ENCODE measurements at places on chromosomes 16 and 17. TPM values are rescaled to one million over a fixed set of nuclear protein-coding genes. Genes with fewer than 3 reads are reported as not detected.

The ACADVL gene
- 891 TPM for total RNA-seq

The GUCY2D gene
- 0.38 TPM for total RNA-seq

The GPR179 gene
- not detected for total RNA-seq

The CDK10 gene
- total RNA-seq: 28.0 TPM

The NOTUM gene
- total RNA-seq: not detected

The KRT25 gene
- not detected for total RNA-seq

The KCNJ12 gene
- total RNA-seq: 16.5 TPM

The FGF11 gene
- 24.6 TPM for total RNA-seq

The DHX58 gene
- 6.4 TPM for total RNA-seq

The COX6A2 gene
- 769 TPM for total RNA-seq

The LHX1 gene
- total RNA-seq: not detected

The SHCBP1 gene
- 1.8 TPM for total RNA-seq

All from left cardiac atrium (tissue), 4 donors.